ENCODE measurements at places on chromosomes 12 and 14.

- DNase-seq: no peak
These were observed 1.5 kb downstream of the P3H3 start for GRCh38 chr12:6829536-6830220.

GRCh38 chr14:53226553-53226952 lies 73.4 kb upstream of the DDHD1 start:
- DNase-seq: no peak

DNA sequence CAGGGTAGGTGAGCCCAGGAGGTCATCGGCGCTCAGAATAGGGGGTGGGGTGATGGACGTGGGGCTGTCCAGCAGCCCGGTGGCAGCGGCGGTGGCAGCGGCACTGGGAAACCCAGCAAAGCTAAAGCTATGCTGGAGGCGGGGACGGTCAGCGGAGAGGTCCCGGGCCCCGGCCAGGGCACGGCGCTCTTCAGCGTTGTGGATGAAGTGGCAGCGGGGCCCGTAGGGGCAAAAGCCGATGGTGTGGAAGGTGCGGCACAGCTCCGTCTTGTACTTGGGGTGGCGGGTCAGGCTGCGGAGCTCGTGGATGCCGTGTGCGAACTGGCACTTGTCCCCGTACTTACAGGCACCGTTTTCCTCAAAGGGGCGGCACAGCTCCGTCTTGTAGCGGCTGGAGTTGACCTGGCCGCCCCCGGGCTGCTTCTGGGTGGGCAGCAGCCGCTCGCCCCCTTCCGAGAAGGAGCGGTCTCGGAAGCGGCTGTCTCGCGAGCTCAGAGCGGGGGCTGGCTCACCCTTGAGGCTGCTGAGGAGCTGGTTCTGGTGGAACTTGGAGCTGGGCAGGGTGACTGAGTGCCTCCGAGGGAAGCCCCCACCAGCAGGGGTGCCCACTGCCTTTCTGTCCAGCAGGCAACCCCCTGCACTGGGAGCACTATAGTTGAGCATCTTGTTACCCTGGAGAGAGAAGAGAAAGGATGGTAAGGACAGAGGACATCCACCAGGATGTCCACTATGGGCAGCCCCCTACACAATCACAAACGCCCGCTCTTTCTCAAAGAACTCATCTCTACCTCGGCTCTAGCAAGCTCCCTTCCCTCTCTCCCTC lies 2.8 kb downstream of the ZFP36L1 start:
- DNase-seq: no peak

DNA sequence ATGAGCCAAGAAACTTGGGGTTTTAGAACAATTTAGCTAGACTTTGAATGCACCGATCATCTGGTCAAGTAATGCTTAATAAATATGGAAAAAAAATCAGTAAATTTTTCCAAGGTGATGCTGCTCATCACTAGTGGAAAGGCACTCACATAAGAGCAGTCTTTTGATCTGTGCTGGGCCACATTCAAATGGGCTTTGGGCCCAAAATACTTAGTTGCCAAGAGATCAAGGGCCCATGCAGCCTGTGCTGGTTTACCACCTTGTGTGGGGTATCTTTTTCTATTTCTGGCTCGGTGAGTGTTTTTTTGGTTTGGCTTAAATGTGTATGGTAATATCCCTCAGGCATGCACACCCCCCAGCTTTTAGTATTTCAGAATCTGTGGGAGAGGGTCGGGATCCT lies 943.2 kb downstream of the TMTC2 start:
- no peak for DNase-seq

DNA sequence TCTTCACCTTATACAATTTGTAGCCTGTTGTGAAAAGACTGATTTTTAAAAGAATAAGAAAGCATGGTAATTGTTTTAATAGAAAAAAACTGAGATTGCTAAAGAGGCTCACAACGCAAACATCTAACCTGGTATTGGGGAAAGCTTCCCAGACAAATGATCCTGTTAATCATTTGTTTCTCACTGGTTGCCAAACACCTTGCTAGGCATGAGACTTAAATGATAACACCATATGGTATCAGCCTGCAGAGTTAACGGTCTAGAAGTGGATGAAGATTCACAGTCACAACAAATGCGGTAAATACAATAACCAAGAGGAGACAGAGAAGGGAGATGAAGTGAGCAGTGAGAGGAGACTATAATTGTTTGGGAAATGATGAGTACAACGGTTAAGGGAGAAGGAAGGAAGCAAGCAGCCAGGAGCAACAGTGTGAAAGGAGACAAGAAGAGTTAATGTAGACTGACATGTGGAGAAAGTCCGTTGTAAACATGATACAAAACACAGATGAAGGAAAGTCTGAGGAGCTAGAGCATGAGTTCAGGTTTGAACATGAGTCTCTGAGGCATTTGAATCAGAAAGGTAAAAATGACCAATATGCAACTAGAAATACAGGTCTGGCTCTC lies 19.8 kb downstream of the GXYLT1 start:
- DNase-seq: no peak

GRCh38 chr14:95467232-95467631 lies 49.2 kb downstream of the SYNE3 start:
- no peak for DNase-seq

DNA sequence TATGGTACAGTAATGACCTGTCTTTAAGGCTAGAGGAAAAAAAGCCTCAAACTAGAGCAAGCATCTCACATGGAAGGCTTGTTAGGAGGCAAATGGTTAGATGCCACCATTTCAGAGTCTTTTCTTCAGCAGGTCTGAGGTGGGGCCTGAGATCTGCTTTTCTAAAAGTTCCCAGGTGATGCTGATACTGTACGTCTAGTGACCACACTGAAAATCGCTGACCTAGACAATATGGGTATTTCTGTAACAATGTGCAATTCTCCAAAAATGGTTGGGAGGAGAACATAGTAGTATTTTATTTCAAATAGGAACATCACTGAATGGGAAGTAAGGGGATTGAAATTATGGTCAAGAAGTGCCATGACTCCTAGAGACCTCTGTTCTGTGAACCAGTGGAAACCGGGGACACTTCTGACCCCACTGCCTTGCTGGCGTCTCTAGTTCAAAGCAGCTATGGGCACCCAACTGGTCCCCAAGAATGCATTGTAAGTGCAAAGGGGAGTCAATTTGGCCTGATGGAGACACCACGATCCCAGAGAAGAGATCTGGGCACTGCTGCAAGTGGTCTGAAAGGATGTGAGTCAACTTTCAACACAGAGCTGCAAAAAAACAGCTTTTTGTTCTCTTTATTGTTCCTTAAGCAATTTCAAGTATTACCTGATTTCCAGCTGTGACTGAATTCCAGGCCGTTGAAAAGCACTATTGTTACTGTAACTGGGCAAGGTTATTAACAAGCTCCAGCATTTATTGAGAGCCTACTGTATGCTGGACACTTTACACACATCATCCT lies 54.4 kb upstream of the PLEKHG7 start:
- no peak for DNase-seq

- DNase-seq: no peak
These were observed 19.8 kb downstream of the TPH2 start for GRCh38 chr12:71958457-71958856.

- no peak for DNase-seq
These were observed 5.8 kb downstream of the MARK3 start for GRCh38 chr14:103391048-103391447.

- no peak for DNase-seq
These were observed 89.4 kb upstream of the GRIP1 start for GRCh38 chr12:66768293-66768692.

- no peak for DNase-seq
These were observed 264.9 kb downstream of the NAV3 start for GRCh38 chr12:78095623-78096022.

GRCh38 chr12:76028571-76029277 lies 2.9 kb downstream of the PHLDA1 start:
- DNase-seq: no peak

DNA sequence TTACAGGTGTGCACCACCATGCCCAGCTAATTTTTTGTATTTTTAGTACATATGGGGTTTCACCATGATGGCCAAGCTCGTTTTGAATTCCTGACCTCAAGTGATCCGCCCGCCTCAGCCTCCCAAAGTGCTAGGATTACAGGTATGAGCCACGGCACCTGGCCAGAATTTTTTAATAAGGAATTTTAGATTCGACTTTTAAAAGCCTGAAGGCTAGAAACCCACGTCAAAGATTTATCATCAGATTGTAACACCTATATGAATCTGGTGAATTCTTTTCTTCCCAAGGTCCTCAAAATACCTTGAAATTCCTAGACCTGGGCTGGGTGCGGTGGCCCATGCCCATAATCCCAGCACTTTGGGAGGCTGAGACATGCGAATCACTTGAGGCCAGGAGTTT lies 18.7 kb upstream of the MMP19 start:
- DNase-seq: no peak

DNA sequence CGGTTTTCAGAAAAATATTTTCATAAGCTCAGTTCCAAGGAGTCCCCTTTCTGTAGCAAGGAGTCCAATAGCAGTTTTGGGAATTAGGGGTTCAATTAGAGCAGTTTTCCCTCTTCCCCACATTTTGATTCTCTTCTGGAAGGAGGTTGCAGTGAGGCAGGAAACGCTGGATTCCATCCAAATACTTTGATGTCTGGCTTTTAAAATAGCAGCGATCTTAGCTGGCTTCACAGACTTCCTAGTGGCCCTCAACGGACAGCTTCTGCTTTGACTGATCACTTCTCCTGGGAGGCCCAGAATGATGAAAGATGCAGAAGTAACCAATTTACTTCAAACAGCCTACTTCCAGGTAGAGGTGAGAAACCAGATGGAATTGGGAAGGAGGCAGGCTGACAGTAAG lies 63.1 kb downstream of the C12orf75 start:
- no peak for DNase-seq

- DNase-seq: no peak
These were observed 330.6 kb upstream of the NAV3 start for GRCh38 chr12:77500089-77500488.

DNA sequence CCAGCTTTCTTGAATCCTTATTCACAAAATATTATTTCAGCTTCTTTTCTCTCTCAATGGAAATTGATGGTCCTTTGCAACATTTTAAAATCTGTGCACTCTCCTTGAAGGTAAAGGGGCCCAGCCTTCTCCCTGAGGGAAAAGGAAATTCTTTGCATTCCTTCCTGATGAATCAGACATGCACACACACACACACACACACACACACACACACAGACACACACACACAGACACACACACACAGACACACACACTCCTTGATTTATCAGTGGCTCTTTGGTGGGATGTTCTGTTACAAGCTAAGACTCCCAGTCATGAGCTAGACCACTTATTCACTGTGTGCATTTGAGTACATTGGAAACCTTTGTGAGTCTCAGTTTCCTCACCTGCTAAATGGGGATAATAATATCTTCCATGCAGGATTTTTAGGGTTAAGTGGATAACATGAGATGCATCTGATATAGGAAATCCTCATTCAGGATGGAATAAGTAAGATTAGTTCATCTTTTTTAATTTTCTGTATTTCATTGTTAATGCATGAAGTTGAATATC lies 45.1 kb upstream of the HMGA2 start:
- no peak for DNase-seq

GRCh38 chr14:73173092-73173735 lies 36.9 kb downstream of the PSEN1 start:
- DNase-seq: no peak

DNA sequence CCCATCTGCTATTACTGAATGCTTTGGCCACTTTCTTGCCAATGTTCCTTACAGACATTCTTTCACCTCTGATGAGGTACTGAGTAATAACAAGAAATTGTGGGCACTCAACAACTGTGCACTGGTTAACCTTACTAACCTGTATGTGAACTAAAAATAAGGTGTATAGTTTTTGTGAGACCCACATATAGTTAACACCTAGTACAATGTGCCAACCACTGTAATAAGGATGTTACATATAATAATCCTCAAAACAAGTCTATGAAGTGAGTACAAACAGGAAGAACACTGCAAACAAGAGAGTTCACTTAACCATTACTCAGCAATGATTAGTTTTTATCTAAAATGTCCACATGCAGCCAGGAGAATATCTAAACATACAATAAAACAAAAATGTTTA lies 4.5 kb downstream of the DDHD1 start:
- DNase-seq: no peak

GRCh38 chr12:13661005-13661887 lies 320.2 kb downstream of the GRIN2B start:
- DNase-seq: no peak

- no peak for DNase-seq
These were observed 72.4 kb upstream of the SSTR1 start for GRCh38 chr14:38135106-38135867.

GRCh38 chr12:131815131-131815530 lies 13.1 kb upstream of the MMP17 start:
- no peak for DNase-seq

DNA sequence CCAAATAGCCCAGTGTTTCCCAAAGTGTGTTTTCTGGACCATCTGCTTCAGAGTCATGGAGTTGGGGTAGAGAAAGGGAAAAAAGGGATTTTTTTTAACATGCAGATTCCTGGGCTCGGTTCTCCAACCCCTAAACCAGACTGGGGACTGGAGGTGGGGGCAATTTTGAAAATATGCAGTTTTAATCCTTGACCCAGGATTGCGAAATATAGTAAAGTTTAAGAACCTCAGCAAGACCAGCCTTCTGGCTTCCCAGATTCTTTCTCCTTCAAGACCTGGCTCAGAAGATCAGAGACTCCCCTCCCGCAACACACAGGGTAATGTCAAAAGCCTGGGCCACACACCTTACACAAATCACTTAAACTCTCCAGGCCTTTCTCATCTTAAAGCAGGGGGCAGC lies 150.1 kb downstream of the PAH start:
- no peak for DNase-seq

GRCh38 chr12:117284140-117284539 lies 77.3 kb downstream of the NOS1 start:
- no peak for DNase-seq

- no peak for DNase-seq
These were observed 60.2 kb upstream of the FERMT2 start for GRCh38 chr14:53011053-53011462.

DNA sequence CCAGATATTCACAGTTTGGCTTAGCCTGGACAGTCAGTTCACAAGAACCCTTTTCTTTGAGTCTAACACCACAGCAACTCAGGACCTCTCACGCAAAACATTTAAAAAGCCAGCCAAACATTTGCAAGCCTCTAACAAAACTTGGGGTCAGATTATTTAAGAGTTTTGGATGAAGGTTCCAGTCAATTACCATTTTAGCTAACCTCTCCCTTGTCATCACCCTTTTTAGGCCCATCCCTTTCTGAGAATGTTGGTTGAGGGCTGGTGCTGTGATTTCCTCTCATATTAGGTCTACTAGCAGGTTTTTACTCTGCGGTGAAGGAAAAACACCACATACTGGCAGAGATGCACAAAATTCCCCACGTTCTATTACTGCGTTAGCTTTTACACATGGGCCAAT lies 20.7 kb downstream of the PAX9 start:
- DNase-seq: no peak

GRCh38 chr12:4272424-4273272 lies 914 bp upstream of the CCND2 start:
- DNase-seq: no peak

GRCh38 chr12:81176796-81177195 lies 98.9 kb downstream of the ACSS3 start:
- DNase-seq: no peak

- DNase-seq: no peak
These were observed 31.1 kb upstream of the MAP1LC3B2 start for GRCh38 chr12:116528065-116528464.

- DNase-seq: no peak
These were observed 445.1 kb upstream of the SYT1 start for GRCh38 chr12:78419513-78419912.

All from stimulated activated CD4-positive, alpha-beta T cell treated with anti-CD3 and anti-CD28 coated beads, Interleukin-15, amount 100 ng/mL, for 48 hours (primary cell).